ENCODE measurements at places on chromosomes 13 and 19. TPM values are rescaled to one million over a fixed set of nuclear protein-coding genes. Genes with fewer than 3 reads are reported as not detected.

PDX1 gene
- total RNA-seq = 3.4 TPM

FAM216B gene
- total RNA-seq = 0.05 TPM

KCNK6 gene
- 17.2 TPM for total RNA-seq

POLR1G gene
- 27.8 TPM for total RNA-seq

LIM2 gene
- total RNA-seq = not detected

TGFBR3L gene
- total RNA-seq = 12.5 TPM

ENOX1 gene
- total RNA-seq = 0.23 TPM

- DNase-seq = no peak
Observed at GRCh38 chr19:36577271-36577996, 4.3 kb upstream of the ZNF529 start.

DNA sequence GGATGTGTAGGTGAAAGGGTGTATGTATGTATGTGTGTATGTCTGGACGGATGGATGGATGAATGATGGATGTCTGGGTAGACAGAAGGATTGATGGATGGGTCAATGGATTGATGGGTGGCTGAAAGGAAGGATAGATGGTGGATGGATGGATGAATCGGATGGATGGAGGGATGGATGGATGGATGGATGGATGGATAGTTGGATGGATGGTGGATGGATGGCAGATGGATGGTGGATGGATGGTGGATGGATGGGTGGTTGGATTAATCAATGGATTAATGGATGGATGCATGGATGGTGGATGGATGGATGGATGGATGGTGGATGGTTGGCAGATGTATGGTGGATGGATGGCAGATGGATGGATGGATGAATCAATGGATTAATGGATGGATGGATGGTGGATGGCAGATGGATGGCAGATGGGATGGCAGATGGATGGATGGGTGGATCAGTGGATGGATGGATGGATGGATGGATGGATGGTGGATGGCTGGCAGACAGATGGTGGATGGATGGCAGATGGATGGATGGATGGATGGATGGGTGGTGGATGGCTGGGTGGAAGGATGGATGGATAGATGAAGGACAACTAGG lies 16.5 kb upstream of the PPP5C start:
- DNase-seq = no peak

DNA sequence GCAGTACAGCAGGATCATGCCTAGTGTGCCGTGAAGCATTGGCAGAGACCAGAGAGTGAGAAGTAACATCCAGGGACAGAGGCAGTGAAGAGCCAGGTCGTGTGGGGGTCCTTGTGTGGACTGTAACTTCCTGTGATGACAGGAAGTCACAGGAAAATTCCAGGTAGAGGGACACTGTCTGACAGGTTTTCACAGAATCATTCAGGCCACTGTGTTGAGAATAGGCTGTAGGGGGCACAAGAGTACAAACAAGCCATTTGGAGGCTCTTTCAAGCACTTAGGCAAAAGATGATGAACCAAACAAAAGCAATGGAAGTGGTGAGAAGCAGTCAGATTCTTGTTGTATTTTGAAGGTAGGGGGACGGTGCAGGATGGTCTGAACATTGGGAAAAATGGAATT lies 46.4 kb downstream of the N4BP2L1 start:
- DNase-seq = no peak

DNA sequence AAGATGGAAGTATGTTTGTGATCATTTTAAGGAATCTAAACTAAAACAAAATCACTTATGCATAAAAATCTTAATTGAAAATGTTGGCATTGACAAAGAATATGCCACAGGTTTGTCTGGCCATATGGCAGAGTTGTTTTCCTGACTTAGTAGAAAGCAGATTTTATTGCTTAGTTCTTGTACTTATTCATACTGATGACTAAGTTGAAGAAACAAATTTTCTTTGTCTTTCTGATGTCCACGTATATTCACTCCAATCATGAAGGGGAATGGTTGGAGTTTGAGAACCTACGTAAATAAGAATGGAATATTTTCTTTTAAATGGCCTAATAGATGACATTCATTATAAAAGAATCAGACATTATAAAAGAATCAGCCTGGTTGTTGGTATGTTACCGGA lies 8.0 kb upstream of the GPC6 start:
- DNase-seq = no peak

DNA sequence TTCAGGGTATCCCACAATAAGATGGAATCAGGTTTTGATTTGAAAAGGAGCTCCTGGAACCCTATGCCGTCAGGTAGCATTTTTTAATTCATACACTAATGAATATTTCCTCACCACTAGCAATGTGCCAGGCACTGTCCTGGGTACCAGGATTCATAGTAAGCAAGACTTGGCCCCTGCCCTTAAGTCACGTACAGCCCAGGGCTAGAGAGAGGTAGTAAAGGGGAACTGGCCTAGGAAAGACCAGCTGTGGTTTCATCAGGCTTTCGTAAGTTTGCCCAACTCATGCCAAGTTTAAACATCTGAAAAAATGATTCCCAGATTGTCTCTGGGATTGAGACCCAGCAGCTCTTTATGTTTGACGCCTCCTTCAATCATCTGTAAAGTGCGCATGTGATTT lies 45.9 kb upstream of the AMER2 start:
- DNase-seq = no peak

GRCh38 chr13:41558781-41559560 lies 101.6 kb downstream of the RGCC start:
- no peak for DNase-seq

DNA sequence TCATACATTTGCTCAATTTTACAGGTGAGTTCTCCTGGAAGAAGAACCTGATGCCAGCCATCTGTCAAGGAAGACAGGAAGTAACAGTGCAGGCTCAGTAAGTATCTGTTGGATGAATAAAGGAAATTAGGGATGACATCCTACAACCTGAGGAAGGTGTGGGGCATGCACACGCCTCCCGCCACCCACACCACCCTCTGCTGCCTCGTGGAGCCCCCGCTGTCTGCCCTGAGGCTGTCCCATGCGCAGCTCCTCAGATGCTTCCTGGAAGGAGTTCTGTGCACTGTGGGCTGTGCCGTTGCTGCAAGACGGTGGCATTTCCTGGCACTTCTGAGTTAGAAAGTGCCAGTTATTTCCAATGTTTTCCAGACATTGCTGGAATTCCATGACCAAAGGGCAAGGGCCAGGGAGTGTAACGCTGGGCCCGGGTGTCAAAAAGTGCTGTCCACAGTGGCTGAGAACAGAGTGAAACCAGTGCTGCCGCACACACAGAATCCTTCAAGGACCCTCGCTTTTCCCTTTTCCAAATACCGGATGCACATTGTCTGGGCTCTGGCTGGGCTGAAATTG lies 4.2 kb upstream of the TEX29 start:
- no peak for DNase-seq

DNA sequence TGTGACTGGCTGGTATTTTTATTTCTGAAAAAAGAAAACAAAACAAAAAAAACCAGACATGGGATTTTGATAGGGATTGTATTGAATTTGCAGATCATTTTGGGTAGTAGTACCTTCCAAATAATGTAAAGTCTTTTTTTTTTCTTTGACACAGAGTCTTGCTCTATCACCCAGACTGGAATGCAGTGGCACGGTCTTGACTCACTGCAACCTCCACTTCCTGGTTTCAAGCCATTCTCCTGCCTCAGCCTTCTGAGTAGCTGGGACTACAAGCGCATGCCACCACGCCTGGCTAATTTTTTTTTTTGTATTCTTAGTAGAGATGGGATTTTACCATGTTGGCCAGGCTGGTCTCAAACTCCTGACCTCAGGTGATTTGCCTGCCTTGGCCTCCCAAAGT lies 4.2 kb downstream of the ZNF101 start:
- DNase-seq = no peak

DNA sequence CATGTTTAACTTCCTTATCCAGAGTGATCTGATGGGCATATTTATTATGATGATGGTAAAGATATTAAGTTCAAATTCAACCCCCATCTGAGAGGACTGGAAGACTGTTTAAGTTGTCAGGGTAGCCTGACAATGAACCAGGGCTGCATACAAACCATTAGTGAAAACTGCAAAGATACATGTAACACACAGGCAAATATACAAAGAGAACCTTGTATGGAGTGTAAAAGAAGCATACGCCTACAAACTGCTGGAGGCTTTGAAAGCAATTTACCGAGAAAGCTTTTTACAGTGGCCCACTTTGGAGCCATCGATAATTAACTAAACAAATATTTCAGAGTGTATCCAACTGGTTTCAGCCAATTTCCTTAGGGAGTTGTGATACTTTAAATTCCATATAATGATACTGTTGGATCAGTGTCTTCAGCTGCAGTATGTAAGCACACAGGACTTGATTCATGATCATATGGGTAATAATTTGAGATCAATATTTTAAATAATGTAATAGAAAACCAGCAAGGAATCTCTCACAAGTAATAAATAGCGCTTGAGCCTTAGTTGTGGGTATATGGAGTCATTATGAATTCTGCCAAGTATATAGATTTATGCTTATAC lies 231.5 kb upstream of the SPRY2 start:
- no peak for DNase-seq
